IgD-negative memory B cell (primary cell): ENCODE measurements at places on chromosomes 16 and 17. TPM values are rescaled to one million over a fixed set of nuclear protein-coding genes. Genes with fewer than 3 reads are reported as not detected.

ASPA gene
- not detected for polyA plus RNA-seq

CCDC57 gene
- polyA plus RNA-seq: 34.1 TPM

SMIM36 gene
- polyA plus RNA-seq: not detected

PRAC1 gene
- polyA plus RNA-seq: not detected

MARCHF10 gene
- polyA plus RNA-seq: 0.20 TPM

ASIC2 gene
- not detected for polyA plus RNA-seq

MPV17L gene
- 0.04 TPM for polyA plus RNA-seq

PYY gene
- not detected for polyA plus RNA-seq

MAP2K6 gene
- 7.5 TPM for polyA plus RNA-seq

CES3 gene
- 0.35 TPM for polyA plus RNA-seq

OR1A1 gene
- polyA plus RNA-seq: not detected

NLRC3 gene
- 19.8 TPM for polyA plus RNA-seq
